Stimulated activated CD4-positive, alpha-beta T cell treated with anti-CD3 and anti-CD28 coated beads, Interleukin-2, amount 100 ng/mL, for 24 hours (primary cell): ENCODE measurements at places on chromosomes 1 and 21.

- DNase-seq = no peak
These were observed 1352.9 kb downstream of the NCAM2 start for GRCh38 chr21:22351076-22351475.

GRCh38 chr1:32361674-32362473 is 411 bp downstream of the FAM229A start:
- peak; percentile 57 for DNase-seq

- no peak for DNase-seq
These were observed 235.3 kb downstream of the PRDM2 start for GRCh38 chr1:13935336-13935735.

DNA sequence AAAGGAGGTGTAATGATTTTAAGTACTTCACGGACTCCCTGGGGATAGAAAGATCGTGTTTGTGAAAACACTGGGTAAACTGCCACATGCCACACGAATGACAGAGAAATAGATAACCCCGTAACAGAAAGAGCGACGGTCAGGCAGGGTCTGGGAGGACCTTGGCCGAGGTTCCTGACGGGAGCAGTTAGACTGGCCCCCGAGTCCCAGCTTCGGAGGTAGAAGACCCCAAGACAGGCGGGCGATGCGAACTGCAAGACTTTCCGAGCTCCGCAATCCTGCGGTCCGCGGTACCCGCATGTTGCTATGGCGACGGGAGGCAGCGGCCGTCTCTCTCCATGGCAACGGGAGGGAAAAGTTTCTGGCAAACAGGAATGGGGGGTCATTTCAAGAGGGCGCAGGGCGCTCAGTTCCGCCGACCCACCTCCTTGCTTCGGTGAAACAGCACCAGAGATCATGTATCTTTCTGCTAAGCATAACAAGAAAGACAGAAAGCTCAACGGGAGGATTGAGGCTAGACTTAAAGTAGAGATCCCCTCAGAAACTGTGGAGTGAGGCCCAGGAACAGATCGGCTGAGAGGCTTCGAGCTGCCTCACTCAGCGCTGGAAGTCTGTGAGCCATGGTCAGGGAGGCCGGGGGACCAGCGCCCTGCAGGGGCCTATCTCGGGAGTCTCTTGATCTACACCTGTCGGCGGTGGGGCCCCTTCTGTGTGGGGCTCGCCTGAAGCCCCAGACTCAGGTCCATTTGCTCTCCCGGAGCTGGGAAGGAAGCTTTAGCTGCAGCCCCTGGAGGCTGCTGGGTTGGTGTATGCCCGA is 685 bp upstream of the SYT6 start:
- peak; percentile 17 for DNase-seq

DNA sequence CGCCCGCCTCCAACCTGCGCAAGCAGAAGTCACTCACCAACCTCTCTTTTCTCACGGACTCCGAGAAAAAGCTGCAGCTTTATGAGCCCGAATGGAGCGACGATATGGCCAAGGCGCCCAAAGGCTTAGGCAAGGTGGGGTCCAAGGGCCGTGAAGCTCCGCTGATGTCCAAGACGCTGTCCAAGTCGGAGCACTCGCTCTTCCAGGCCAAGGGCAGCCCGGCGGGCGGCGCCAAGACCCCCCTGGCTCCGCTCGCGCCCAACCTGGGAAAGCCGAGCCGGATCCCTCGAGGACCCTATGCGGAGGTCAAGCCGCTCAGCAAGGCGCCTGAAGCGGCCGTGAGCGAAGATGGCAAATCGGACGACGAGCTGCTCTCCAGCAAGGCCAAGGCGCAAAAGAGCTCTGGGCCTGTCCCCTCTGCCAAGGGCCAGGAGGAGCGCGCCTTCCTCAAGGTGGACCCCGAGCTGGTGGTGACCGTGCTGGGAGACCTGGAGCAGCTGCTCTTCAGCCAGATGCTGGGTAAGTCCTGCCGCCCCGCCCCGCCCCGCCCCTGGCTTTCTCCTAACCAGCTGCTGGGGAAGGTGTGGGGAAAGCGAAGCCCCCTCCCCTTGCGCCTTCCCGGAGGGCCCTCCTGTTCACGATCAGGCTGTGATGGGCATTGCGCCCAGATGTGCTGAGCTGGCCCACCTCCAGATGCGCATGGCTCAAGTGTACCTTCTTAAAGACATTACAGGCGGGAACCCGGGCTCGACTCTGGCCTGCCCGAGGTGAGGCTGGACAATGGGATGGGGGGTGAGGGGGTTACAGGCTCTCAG is 110.2 kb downstream of the NAV1 start:
- DNase-seq = no peak

DNA sequence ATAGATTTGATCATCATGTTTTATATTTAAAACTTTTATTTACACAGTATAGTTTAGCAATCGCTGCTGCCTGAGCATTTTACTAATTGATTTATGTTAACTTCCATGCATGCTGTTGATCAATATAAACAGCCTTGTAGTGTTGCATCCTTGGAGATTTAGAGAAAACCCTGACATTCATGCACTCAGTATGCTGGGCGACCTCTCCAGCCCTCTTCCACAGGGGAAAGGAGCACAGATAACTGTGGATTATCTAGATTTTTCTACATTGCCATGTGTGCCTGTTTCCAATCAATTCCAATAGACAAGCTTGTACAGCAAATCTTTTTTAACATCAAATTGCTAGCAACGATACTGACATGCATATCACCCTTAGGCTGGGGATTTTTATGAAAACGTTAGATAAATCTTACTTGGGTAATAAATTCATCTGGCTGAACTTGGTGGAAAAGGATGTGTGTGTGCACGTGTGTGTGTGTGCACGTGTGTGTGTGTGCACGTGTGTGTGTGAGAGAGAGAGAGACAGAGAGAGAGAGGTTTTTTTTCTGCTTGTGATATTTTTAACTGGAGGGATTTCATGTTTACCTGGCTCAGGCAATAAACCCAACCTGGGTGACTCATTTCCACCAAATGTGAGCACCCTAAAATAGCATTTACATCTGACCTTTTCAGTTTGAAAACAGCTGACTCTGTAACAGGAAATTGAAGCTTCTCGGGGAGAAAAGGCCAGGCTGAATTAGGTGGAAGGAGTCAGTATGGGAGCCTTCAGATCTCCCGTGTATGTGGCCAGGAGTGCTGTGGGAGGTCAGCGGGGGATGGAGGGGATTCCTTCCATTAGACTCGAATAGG is 339.8 kb downstream of the PRDM2 start:
- DNase-seq = no peak
